CD14-positive monocyte (primary cell): ENCODE measurements at places on chromosomes 1 and 21. TPM values are rescaled to one million over a fixed set of nuclear protein-coding genes. Genes with fewer than 3 reads are reported as not detected.

- H3K4me3 ChIP-seq: no peak overlapping the region
- H3K27ac ChIP-seq: no peak overlapping the region
- peaks cover 31% of the 10 kb centered on the region for H3K36me3 ChIP-seq
Measured at GRCh38 chr1:10424034-10424433, 6.2 kb upstream of the CENPS start.

DNA sequence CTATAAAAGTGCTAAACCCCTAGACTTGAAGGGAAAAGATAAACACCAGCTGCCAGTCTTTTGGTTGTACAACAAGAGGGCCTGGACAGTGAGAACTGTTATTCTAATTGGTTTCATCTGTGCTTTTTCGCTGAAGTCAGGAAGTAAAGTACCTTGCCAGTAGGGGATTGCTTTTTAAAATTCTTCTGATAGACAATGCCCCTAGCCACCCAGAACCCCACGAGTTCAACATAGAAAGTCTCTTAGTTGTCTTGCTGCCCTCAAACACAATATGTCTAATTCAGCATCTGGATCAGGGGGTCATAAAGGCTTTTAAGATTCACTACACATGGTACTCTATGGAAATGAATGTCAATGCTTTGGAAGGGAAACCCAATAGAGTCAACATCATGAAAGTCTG, 289.2 kb downstream of the TBX15 start:
- H3K4me3 ChIP-seq: no peak overlapping the region
- no peaks in the 10 kb centered on the region for H3K36me3 ChIP-seq
- no peaks in the 10 kb centered on the region for H3K27me3 ChIP-seq
- no peaks in the 10 kb centered on the region for H3K4me1 ChIP-seq
- no peak overlapping the region for H3K27ac ChIP-seq
- no peak for DNase-seq

DNA sequence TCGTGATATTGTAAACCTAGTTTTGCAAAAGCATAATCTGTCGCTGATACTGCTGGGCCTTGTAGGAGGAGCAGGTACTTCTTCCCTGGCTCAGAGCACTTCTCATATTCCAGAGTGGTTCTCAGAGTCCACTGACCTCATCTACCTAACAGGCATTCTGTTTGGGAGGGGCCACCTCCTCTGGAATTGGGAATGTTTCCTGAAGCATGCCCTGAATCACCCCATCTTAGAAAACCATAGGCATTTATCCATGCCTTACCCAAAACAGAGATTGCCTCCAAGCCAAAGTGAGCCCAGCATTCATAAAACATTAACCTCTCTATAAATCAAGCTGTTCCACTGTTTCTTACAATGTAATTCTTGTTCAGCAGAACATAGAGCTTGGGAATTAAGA, 35.1 kb downstream of the SLC44A3 start:
- no peak overlapping the region for H3K27ac ChIP-seq
- no peak for DNase-seq
- peaks cover 5% of the 10 kb centered on the region for H3K4me1 ChIP-seq
- no peak overlapping the region for H3K4me3 ChIP-seq
- H3K36me3 ChIP-seq: no peaks in the 10 kb centered on the region

DNA sequence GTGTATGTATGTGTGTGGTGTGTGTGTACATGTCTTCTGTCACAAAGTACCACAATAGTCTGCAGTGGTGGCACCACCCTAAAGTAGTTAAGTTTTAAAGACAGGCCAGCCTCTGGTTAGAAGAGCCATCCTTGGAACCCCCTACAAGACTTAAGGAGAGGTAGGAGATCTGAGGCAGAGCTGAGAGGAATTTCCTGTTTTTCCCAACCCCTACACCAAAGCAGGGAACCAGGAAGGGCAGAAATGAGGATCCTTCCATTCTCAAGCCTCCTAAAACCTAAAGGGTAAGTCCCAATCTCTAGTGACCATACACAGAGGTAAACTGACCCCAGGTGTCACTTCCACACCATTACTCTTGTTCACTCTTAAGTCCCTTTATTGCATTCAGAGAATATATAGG, 11.1 kb downstream of the PEA15 start:
- no peaks in the 10 kb centered on the region for H3K4me1 ChIP-seq
- peaks cover 98% of the 10 kb centered on the region for H3K36me3 ChIP-seq

DNA sequence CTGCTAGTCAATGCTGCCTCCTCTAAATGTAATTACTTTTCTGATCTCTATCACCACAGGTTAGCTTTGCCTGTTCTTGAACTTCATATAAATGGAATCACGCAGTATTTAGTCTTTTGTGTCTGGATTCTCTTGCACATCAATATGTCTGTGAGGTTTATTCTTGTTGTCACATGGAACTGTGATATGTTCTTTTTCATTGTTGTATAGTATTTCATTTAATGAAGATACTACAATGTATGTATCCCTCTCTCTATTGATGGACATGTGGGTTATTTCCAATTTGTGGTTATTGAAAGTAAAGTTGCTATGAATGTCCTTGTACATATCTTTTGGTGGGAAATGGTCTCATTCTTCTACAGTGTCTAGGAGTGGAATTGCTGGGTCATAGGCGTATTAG, 16.7 kb upstream of the PADI1 start:
- H3K4me1 ChIP-seq: peaks cover 4% of the 10 kb centered on the region
- no peaks in the 10 kb centered on the region for H3K27me3 ChIP-seq
- no peak overlapping the region for H3K27ac ChIP-seq
- H3K4me3 ChIP-seq: no peak overlapping the region
- DNase-seq: no peak

Gene GOLT1A
- not detected for polyA plus RNA-seq
